ENCODE measurements at places on chromosomes 12 and 14. TPM values are rescaled to one million over a fixed set of nuclear protein-coding genes. Genes with fewer than 3 reads are reported as not detected.

DNA sequence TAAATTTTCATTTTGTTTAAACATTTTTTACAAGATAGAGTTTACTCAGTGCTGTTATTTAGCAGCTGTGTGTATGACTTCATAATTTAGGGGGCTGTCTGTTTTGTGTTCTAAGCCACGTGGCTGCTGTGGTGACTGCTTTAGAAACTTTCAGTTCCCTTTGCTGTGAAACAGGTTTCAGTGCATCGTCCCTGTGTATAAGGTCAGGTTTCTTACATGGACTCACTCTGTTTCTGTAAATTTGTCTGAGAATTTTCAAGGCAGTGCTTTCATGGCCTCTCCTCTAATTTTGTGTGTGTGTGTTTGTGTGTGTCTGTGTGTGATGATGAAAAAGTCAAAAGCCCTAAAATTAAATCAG, 32.4 kb downstream of the BICD1 start:
- no peak for DNase-seq

- no peak for DNase-seq
These were observed 480.2 kb upstream of the FBXO33 start for GRCh38 chr14:39912192-39913100.

GRCh38 chr12:105444653-105445102, 114.2 kb downstream of the C12orf75 start:
- DNase-seq = no peak

DNA sequence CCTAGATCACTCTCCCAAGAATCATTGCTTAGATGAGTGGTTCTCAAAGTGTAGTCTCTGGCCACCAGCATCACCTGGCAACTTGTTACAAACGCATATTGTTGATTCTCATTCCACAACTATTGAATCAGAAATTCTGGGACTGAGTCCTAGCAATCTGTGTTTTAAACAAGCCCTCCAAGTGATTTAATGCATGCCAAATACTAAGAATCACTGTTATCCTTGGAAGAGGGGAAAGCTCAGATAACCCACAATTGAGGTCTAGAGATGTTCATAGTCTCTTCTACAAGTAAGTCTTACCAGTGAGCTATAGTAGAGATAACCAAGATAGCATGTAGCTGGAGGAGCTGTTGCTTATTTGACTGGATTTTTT, 666.6 kb downstream of the DIO2 start:
- DNase-seq = no peak

GRCh38 chr12:21788089-21788983, 13.8 kb upstream of the KCNJ8 start:
- no peak for DNase-seq

- DNase-seq = no peak
These were observed 44.5 kb downstream of the DYNC1H1 start for GRCh38 chr14:102008891-102009290.

- DNase-seq = no peak
These were observed 5.3 kb downstream of the TRMT5 start for GRCh38 chr14:60975551-60975950.

DNA sequence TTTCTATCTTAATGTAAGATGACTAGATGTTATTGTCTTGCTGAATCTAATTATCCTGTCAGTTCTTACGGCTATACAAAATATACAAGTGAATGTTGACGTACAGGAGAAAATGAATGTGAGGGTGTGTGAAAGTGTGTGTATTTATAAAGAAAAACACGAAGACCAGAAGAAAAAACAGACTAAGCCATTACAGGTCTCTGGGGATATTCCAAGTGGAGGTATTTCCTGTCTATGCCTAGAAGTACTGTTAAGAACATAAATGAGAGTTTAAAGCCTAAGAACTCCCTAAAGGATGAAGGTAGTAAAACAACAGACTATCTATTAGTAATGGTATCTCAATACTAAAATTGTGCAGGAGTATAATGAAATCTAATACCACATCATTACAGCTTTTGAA, 7.6 kb downstream of the MDM1 start:
- no peak for DNase-seq

DNA sequence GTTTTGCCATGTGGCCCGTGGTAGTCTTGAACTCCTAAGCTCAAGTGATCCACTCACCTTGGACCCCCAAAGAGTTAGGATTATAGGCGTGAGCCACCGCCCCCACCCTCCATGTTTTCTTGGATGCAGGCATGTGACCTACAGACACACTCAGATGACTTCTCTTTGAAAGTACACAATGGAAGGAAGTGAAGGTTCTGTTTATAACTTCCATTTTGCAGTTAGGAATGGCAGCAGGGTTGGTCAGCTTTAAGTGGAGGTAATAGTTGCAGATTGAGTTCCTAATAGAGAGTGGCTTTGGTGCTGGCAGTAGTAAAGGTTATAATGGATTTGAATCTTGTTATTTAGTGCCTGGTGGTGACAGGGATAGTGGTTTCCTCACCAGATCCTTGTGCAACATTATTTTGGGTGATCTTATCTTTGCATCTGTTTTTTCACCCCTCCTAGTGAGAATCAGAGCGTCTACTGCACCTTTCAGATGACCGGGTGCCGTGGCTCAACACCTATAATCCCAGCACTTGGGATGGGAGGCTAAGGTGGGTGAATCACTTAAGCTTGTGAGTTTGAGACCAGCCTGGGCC, 15.3 kb downstream of the LARP4 start:
- DNase-seq = no peak

DNA sequence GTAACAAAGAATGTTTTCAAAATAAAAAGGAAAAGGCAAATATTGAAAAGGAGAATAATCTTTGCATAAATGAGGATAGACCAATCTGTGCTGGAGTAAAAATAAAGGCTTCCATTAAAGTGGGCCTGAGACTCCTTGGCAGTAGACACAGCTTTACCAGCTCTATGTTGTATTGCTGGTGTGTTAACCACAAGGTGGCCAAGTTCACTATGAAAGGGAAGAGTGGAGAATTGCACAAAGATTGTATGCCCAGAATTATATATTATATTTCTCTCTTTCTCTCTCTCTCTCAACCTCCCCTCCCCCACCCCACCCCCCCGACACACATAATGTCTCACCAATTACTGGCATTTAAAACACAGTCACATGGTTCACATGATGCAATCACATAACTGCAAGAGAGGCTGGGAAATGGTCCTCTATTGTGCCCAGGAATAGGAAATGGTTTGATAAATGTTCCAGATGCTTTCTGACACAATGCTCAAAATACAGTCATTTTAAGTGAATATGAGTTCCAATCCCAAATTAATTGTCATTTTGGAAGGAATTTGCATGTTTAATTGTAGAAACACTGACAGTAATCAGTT, 222.6 kb upstream of the SYT1 start:
- DNase-seq = no peak

- DNase-seq = no peak
These were observed 5.4 kb downstream of the MDM1 start for GRCh38 chr12:68326716-68327115.

DNA sequence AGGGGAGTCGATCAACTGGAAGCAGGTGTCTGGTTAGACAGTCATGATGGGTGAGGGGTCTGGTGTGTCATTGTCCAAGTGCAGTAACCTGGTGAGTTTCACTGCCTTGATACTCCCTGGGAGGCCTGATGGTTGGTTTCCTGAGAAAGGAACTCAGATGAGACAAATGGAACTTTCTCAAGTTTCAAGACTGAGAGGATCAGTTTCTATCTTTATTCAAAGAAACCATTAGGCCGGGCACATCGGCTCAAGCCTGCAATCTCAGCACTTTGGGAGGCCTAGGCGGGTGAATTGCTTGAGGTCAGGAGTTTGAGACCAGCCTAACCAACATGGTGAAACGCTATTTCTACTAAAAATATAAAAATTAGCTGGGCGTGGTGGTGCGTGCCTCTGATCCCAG, 776.1 kb downstream of the AACS start:
- DNase-seq = no peak

- DNase-seq = no peak
These were observed 33.9 kb downstream of the ACTN1 start for GRCh38 chr14:68945190-68945584.

DNA sequence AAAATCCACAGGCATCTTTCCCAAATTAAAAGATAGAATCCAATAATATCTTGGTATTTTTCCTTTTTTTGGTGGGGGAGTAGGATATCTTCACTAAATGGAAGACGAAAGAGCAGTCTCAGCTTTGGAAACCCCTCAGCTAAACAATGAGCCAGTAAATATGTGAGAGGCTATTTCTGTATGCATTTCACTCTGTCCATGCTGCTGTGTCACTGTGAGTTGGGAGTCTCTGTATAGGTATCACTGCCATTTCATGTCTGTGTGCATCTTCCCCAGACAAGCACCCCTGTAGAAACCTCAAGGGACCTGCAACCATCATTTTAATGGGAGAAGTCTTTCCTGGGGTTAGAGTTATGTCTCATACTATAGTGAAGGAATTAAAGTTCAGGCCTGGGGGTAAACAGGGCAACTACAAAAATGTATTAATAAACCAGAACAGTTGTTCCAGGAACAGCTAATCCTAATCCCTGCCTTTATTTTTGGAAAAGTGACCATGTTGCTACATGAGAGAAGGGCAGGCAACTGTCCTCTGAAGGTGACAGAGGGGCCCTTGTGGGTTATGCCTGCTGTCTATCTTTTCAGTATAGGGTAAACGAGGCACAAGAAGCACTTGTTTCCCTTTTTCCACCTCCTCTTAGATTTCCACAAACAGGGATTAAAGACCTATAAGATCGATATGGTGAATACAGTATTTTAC, 11.3 kb upstream of the STAC3 start:
- no peak for DNase-seq

GRCh38 chr12:105812366-105812765, 326.4 kb downstream of the NUAK1 start:
- no peak for DNase-seq

DNA sequence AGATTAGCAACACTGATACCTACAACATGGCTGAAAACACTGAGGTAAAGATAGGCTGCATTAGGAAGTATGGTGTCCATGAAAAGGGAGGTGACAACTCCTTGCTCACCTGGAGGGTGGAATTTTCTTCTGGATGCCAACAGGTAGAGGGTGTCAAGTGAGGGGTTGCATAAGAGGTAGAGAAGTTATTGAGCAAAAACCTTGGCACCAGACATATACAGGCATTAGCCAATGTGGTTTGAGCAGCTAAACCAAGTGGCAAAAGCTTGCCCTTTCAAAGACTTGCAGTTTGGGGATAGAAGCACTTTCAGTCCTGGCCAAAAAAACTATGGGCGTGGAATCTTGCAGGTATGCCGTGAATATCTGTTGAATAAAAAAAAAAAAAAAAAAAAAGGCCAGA, 3.8 kb downstream of the RITA1 start:
- no peak for DNase-seq

- no peak for DNase-seq
These were observed 4.0 kb upstream of the GEMIN2 start for GRCh38 chr14:39109893-39110715.

HCAR1 gene
- 0.10 TPM for total RNA-seq

NABP2 gene
- 19.8 TPM for total RNA-seq

SLC10A1 gene
- not detected for total RNA-seq

CRIP1 gene
- 62.3 TPM for total RNA-seq

PMEL gene
- 3.8 TPM for total RNA-seq

TSPAN19 gene
- total RNA-seq = not detected

TXNDC16 gene
- 14.7 TPM for total RNA-seq

PIANP gene
- 0.72 TPM for total RNA-seq

FOXN4 gene
- not detected for total RNA-seq

BEGAIN gene
- 7.4 TPM for total RNA-seq

All from ovary (tissue), 10 donors.